Effector memory CD8-positive, alpha-beta T cell (primary cell): ENCODE measurements at places on chromosomes 2 and 18.

GRCh38 chr2:240986787-240987411 lies 11.5 kb upstream of the SNED1 start:
- DNase-seq: no peak

- no peak for DNase-seq
These were observed 104.3 kb upstream of the CCDC195 start for GRCh38 chr2:224820283-224820991.

DNA sequence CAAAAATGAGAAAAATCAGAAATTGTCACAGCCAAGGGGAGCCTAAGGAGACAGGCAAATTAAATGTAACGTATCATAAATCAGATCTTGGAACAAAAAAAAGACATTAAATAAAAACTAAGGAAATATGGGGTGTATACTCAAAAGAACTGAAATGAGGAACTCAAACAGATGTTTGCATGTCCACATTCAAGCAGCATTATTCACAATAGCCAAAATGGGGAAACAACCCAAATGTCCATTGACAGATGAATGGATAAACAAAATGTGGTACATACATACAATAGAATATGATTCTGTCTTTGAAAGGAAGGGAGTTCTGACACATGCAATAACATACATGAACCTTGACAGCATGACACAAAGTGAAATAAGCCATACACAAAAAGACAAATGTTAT lies 155.8 kb upstream of the KLF7 start:
- no peak for DNase-seq

DNA sequence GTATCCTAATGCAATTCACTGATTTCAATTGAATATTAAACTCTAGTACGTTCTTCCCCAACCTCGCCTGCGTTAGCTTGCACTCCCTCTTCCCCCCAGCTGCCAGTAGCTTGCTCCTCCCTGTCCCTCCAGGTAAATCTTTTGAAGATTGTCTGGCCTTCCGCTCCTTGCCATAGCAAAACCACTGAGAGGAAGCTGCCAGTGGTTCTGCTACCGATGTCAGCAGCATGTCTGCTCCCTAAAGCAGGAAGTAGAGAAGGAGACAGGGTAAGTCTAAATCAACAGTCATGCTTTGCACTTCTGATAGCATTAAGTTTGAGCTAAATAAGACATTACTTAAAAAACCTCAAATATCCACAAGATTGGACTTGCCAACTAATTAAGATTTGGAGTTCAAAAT lies 89.1 kb downstream of the SCN2A start:
- no peak for DNase-seq

GRCh38 chr2:82796132-82796531 lies 1662.9 kb downstream of the SUCLG1 start:
- no peak for DNase-seq

GRCh38 chr2:226398580-226398979 lies 401.0 kb downstream of the IRS1 start:
- DNase-seq: no peak

GRCh38 chr2:205712508-205712907 lies 30.2 kb downstream of the NRP2 start:
- DNase-seq: no peak

GRCh38 chr18:9704233-9705118 lies 3.6 kb upstream of the RAB31 start:
- DNase-seq: no peak

- no peak for DNase-seq
These were observed 56.3 kb upstream of the FZD5 start for GRCh38 chr2:207825978-207826377.
